ENCODE measurements at places on chromosomes 1 and 21. TPM values are rescaled to one million over a fixed set of nuclear protein-coding genes. Genes with fewer than 3 reads are reported as not detected.

The AMY1A gene
- not detected for total RNA-seq

The PTAFR gene
- 0.12 TPM for total RNA-seq

The CTTNBP2NL gene
- total RNA-seq = 3.6 TPM

DNA sequence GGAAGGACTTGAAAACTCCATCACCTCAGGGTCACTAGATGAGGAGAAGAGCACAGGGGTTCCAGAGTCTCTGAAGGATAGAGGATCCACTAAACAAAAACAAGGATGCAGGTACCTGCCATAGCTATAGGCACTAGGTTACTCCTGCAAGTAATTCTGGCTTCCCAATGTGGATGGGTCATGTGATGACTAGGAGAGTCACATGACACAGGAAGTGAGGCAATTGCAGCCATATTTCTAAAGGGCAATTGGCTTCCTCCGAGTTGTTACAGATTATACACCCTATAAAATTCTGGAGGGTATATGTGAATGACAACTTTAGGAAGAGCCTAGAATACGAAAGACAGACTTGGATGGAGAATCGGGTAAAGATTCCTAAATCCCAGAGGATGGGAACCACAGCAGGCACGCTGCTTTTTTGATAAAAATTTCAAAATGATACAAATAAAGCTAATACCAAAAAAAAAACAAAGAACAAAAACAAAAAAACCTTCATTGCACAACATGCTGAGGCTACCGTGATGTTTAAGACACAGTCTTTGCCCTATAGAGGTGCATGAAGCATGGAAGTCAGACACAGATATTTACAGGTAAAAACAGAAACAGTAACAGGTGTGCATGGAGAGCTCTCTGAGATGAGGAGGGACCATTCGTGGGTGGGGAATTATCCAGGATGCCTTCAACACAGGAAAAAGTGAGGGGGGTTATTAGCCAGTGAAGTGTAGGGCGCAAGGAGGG, 10.5 kb downstream of the MTX1 start:
- no peak for DNase-seq

The DHDDS gene
- 39.5 TPM for total RNA-seq

- DNase-seq = no peak
These were observed 355.2 kb downstream of the VAV3 start for GRCh38 chr1:107609808-107610207.

The AMIGO1 gene
- total RNA-seq = 2.1 TPM

- DNase-seq = no peak
These were observed 440 bp upstream of the LENEP start for GRCh38 chr1:154992721-154993571.

The MROH9 gene
- total RNA-seq = not detected

GRCh38 chr21:31622397-31622796, 37.1 kb upstream of the SOD1 start:
- DNase-seq = no peak

The CCDC181 gene
- total RNA-seq = not detected

DNA sequence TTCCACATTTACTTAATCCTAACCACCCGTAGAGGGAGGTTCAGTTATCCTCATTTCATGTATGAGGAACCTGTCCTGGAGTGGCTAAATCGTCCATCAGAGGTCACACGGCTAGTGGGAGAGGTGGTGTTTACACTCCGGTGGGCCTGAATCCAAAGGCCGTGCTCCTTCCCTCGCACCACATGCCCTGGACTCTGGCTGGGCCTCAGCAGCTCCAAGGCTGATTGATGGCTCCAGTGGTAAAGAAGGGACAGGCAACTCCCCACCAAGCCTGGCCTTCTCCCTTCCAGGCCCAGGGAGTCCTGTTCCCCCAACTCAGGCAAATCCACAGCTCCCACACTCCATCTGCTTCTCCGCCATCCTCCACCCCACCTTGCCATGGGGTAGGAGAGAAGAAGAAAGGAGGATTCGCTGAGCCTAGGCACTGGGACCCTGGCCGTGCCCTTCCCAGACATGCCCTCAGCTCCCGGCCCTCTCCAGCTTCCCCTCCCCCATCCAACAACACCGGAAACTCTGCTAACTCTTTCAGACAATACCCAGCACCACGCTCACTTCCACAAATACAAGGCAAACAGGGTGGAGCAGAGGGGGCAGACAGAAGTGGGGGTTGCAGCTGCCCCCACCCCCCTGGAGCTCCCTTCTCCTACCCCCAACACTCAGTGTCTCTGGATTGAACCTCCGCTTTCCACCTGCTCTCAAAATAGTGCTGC, 10.9 kb downstream of the ARHGEF2 start:
- no peak for DNase-seq

DNA sequence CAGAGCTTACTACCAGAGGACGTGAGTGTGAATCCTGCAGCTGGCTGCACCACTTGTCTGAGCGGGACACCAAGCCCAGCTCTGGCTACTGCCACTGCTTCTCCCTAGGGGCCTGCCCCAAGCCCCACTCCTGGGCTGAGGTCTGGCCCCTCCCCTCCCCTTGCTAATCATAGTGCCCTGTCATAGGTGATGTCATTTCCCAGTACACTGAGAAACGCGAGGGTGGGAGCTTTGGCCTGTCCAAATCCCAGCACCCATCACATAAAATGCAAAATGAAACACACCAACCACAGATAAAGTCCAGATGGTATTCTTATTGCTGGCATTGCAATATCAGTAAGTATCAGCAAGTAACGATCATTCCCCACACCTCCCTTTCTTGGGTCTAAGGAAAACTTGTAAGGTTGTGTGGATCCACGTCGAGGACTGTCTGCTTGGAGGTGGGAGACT, 77.7 kb downstream of the TOMM20 start:
- peak; percentile 39 for DNase-seq

GRCh38 chr1:217214551-217214950, 416.3 kb downstream of the GPATCH2 start:
- no peak for DNase-seq

DNA sequence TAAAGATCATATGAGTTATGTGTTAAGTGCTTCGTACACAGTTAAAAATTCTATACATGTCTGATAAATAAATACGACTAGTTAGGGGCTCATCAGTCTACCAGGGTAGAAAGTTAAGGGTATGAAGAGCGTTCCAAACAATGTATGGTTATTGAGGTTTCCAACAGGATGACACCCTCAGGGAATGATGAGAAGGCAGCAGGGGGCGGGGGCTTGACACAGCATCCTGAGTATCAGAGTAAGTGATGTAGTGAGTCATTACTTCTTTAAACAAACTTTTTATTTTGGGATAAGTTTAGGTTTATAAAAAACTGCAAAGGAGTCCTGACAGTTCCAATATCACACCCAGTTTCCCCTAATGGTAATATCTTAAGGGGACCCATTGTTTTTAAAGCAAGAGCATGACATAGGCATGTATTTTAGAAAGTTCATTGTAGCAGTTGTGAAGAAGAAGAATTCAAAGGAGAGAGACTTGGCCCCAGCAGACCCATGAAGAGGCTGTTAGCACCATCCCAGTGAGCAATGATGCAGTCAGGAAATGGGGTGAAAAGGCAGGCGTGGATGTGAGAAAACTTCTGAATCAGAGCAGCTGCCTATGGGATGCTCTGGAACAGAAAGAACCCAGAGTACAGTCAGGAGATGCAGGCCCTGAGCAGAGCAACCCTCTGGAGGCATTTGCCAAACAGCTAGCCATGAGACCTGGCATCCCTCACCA, 15.0 kb upstream of the PSMB2 start:
- no peak for DNase-seq

- DNase-seq = no peak
These were observed 1.5 kb downstream of the RNF186 start for GRCh38 chr1:19813643-19813960.

DNA sequence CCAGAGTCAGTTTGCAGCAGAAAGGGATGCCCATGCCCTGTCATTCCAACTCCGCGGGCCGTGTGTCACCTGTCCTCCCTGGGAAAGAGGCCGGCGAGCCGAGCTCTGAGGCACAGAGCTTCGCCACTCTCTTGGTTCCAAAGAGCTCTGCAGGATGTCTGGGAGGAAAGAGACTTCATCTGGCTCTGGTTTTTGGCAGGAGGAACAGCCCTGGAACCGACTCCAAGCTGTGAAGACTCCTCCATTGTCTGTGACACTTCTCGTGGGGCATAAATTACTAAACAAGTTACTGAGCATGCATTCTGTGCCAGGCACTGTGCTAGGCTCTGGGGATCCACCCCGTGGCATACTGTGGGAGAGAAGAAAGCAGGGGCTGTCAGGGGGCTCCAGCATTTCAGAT, 3.9 kb upstream of the FAM151A start:
- no peak for DNase-seq

DNA sequence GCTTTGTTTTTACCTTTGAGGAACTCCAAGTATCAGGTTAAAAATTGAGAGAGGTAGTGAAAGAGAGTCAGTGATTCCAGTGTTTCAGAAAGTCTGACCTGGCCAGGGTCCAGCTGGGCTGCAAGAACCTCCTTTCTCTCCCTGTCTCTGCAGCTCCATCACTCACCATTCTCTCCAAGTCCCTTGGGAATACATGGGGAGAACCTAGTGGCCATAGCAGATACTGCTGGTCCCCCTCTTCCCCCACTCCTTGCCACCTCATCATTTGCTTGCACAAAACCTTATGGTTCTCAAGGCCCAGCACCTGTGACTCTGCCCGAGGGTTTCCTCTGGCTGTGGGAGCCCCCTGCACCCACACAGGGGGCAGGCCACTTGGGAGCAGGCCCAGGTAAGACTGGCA, 279.5 kb downstream of the KIF26B start:
- no peak for DNase-seq

The PRKCZ gene
- total RNA-seq = 12.3 TPM

- DNase-seq = no peak
These were observed 82.8 kb upstream of the SLC44A3 start for GRCh38 chr1:94737124-94737998.

DNA sequence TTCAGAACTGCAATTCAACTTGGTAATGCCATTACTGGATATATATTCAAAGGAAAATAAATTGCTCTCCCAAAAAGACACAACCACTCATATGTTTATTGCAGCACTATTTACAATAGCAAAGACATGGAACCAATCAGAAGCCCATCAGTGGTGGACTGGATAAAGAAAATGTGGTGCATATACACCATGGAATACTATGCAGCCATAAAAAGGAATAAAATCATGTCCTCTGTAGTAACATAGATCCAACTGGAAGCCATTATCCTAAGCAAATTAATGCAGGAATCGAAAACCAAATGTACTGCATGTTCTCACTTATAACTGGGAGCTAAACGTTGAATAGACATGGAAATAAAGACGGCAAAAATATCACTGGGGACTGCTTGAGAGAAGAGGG, 117.0 kb downstream of the MAP3K21 start:
- DNase-seq = no peak

The HLX gene
- total RNA-seq = 2.0 TPM

The SLC2A5 gene
- total RNA-seq = not detected

DNA sequence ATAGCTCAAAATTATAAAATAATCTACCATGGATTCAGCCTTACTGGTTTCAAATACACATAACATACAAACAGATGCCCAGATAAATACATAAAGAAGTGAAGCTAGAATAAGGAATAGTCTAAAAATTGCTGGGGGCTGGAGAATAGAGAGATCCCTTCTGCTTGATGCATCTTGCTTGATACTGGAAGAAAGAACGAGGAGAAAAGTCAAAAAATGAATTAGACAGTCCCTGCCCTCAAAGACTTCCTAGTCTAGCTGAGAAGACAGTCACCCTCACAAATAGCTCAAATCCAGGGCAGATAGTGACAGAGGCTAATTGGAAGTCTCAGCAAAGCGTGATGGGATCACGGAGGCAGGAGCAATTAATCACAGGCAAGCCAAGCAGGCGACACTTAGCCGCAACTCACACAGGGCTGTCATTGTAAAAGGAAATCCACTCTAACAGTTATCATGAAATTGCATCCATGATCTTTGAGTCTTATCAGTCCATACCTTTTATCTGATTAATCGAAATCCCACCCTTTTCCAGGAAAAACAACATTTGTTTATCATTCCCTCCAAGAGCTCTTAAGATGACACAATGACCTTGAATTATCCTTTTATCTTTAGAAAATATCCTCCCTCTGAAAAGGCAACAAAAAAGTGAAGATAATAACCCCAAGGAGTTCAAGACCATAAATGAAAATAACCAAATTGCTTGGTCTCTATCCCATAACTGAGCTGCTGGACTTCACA, 59.7 kb upstream of the TIAM1 start:
- no peak for DNase-seq

DNA sequence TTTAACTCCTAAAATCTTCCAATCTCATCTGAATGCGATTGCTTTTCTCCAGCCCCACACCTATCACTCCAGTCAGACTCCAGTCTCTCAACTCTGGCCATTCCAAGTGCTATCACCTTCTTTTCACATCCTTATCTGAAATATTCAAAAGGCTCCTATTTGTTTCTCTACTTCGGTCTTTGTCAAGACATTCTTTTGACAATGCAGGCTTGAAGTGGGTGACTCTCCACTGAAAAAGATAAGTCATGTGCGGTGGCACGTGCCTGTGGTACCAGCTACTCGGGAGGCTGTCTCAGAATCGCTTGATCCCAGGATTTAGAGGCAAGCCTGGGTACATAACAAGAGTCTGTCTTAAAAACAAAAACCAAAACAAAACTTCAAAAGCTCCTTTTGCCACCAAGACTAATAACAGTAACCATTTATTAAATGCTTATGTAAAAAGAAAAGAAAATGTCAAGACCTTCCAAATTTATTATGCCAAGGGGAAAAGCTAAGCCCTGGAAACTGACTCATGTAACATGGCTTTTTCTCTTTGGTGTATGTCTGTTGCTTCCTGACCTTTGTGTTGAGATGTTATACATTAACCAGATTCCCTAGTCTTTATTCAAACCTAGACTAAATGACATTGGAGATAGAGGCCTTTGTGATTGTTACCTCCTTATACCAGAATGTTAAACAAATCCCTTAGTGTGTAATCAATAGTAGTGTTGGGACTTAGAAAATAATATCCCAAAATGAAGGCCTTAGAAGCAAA, 3.6 kb downstream of the ALG14 start:
- DNase-seq = no peak

The KRTAP19-1 gene
- not detected for total RNA-seq

DNA sequence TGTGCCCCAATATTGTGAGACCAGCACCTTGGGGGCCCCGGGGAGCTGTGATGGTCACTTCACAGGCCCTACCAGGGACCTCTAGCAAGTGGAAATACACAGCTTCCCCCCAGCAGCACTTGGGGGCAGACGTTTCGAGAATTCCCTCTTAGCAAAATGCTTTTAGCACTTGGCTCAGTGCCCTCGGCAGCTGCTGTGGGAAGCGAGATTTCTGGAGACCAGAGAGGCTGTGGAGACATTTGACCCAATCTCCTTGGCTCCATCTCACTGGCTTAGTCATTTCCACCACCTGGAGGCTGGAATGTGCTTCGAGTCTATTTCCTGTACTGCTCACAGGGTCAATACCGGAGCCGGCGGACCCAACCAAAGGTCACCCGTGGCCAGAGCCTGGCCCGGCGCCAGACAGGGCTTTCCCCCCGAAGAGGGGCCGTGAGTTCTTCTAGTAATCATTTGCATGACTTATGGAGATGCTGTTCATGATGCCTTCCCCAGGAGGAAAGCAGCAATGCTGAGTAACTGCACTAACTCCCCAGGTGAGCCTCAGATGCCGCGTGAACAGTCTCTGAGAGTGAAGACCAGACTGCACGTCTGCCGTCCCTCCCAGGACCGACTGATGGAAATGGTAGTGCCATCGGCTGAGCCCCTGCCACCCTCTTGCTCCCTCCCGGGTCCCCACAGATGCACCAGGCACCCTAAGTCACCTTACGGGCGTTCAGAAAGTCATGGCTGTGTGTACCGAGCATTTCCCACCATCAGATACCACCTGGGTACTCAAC, 4.4 kb upstream of the C2CD2 start:
- DNase-seq = no peak

The SPRR2G gene
- total RNA-seq = not detected

Measured in activated T-cell treated with anti-CD3 and anti-CD28 coated beads, Interleukin-2, amount 50 U/mL, for 72 hours (primary cell).